Inflammatory macrophage (primary cell): ENCODE measurements at places on chromosomes 7 and 10.

DNA sequence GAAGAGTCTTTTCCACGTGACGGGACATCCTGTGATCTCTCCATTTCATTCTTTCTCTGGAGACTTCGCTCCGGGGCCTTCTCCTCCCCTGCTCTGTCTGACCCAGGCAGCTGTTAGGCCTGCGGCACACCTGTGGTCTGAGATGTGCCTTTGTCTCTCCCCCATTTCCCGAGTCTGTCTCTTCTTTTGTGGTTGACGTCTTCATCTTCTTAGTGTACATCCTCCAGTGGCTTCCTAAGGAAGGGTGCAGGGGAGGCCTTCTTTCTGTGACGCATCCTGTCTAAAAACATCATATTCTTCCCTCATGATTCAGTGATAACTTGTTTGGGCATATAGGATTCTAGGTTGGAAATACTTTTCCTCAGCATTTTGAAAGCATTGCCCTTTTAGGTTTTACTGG is 17.2 kb upstream of the ATP6V0E2 start:
- DNase-seq = no peak

DNA sequence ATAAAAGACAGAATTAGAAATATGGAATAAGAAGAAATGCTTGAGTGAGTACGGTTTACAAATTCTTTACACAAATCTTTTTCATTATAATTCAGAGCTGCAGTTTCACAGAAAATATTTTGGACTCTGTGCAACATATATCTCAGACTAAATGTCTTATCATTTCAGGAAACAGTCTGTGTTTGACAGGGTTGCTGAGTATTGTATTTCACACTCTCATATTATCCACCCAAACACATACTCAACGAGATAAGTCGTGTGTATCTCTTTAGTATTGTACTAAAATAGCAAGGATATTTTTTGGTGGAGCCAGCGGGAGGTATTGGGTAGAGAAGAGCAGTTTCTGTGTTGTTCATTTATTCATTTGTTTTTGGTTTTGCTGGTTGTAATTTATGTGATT is 39.0 kb upstream of the SLC39A12 start:
- DNase-seq = no peak

DNA sequence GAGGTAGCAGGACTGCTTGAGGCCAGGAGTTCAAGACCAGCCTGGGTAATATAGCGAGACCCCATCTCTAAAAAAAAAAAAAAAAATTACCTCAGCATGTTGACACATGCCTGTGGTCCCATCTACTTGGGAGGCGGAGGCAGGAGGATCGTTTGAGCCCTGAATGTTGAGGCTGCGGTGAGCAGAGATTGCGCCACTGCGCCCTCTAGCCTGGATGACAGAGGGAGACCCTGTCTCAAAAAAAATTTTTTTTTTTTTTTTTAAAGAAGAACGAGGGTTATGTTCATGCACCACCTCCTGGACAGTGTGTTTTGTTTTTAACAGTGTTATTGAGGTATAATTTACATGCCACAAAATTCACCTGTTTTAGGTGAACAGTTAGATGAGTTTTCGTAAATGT is 51.1 kb upstream of the SEPHS1 start:
- DNase-seq = no peak

DNA sequence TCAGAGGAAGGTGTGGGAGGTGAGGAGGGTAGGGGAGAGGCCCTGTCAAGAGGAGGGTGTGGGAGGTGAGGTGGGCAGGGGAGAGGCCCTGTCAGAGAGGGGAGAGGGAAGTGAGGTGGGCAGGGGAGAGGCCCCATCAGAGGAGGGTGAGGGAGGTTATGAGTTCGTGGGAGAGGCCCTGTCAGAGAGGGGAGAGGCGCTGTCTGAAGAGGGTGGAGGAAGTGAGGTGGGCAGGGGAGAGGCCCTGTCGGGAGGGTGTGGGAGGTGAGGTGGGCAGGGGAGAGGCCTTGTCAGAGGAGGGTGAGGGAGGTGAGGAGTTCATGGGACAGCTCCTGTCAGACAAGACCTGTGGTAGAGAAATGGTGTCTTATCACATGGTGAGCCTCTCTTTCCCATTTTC is 74.4 kb downstream of the INPP5A start:
- DNase-seq = no peak

DNA sequence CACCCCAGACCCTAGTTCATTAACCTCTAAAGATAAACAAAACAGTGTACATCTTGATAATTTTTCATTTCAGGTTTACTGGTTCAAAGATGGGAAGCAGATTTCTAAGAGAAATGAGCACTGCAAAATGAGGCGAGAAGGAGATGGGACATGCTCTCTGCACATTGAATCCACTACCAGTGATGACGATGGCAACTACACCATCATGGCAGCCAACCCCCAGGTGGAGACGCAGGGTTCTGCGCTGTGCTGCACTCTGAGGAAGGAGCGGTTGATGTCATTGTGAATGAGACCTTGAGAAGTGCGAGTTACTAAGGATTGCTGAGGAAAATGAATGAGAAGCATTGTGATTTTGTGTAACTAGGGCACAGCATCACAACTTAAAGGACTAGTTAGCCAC is 37.6 kb downstream of the ATOH7 start:
- DNase-seq = no peak

DNA sequence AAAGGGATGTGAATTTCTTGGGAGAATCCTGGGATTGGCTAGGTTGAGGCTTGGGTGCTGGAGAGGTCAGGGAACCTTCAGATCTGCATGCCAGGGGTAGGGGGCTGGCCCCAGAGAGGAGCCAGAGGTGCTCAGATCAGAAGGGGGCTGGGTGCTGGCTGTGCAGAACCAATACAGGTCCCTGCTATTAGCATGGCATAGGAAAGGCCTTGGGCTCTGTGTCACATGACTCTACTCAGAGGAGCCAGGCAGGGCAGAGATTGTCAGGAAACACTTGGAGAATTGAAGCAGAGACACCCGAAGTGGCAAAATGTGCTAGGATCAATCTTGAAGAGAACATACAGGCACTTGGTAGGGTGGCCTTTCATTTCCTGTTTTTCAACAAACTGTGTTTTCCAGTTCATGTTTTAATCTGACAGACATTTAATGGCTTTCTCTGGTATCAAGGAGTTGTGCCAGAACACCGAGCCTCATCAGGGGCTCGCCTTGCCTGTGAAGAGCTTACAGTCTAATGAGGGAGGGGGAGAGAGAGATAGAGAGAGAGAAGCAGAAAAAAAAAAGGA is 498.9 kb downstream of the RPS24 start:
- peak; percentile 39 for DNase-seq

- DNase-seq = no peak
Observed at GRCh38 chr10:133158756-133159610, 1.0 kb upstream of the KNDC1 start.

- DNase-seq = no peak
Observed at GRCh38 chr7:152674860-152675758, 832 bp downstream of the XRCC2 start.

- DNase-seq = no peak
Observed at GRCh38 chr7:16067711-16068110, 353.6 kb downstream of the CRPPA start.

DNA sequence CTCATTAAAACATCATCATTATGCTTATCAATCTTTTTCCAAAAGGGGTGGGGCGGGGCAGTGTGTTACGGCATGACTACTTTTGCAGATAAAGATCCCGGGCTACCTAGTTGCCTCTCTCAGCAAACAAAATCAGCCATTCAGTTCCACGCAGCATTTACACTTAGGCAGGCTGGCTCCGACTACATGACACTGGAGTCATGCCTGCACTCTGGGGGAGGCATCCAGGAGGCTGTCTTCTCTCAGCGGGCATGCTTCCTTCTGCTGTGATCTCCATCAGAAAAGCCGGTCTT is 193.9 kb upstream of the TCF7L2 start:
- DNase-seq = no peak

- DNase-seq = no peak
Observed at GRCh38 chr7:90625562-90625961, 29.4 kb downstream of the CDK14 start.
